ENCODE measurements at places on chromosomes 7 and 10. TPM values are rescaled to one million over a fixed set of nuclear protein-coding genes. Genes with fewer than 3 reads are reported as not detected.
A peak's percentile ranks its signal among the peaks of the same experiment; 100 is the strongest.

The HOXA1 gene
- 0.71 TPM for polyA plus RNA-seq

DNA sequence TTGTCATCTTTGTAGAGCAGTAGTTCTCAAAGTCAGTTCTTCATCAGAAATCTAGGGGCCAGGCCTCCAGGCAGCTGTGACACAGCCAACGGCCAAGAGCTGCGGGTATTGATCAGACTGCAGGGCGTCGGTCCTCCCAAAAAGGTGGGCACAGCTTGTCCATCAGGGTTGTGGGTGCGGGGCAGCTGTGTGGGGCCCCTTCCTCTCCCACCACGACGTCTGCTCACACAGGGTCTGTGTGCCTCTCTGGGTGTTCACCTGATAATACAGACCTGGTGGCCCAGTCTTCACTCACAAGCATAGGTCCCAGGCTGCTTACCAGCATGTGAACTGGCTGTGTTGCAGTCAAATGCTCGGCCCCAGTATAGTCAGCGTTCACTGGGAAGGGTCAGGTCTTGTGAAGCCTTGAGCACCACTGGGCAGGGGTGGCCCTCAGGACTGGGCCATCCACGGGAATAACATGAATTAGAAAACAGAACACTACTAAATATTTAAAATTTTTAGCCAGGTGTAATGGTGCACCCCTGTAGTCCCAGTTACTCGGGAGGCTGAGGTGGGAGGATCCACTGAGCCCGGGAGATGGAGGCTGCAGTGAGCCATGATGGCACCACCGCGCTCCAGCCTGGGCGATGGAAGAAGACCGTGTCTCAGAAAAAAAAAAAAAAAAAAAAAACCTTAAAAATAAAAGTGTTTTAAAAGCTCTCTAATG, 102.8 kb upstream of the DIP2C start:
- no peak for DNase-seq

The HPSE2 gene
- 0.14 TPM for polyA plus RNA-seq

GRCh38 chr7:100584683-100585510, 1.0 kb downstream of the LRCH4 start:
- no peak for DNase-seq

The NKX6-2 gene
- 0.16 TPM for polyA plus RNA-seq

DNA sequence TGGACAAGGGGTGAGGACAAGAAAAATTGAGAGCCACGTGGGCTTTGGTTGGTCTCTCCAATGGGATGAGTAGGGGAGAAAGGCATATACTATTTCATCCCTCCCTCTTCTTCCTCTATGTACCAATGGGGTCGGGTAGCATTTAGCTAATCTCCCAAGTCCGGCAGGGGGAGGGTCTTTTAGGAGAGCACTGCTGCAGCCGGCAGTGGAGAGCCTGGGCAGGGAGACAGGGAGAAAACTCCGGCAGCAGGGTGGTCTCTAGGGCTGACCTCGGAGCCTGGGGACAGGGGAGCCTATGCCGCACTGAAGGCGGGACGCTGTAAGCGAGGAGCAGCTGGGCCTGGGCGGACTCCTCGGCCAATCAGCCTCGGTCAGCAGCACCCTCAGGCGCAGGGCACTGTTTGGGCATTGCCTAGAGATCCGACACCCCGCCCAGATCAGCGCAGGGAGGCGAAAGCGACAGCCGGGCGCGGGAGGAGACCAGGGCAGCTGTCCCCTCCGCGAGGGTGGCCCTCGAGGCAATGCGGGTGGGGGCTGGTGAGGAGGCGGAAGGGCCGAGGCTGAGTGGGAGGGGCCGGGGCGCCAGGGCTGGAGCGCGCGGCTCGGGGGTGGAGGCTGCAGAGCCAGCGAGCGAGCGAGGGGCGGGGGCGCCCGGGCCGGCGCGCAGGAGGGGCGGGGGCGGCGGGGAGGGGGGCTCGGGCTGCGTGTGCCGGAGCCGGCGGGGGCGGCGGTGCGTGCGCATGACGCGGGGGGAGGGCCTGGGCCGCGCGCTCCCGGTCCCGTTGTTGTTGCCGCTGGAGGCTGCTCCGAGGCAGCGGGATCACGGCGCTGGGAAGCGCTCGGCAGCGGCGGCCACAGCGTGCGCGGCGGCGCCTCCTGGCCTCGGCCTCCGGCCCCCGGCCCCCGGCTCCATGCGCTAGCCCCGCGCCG, at the start of gene AGAP3:
TSS of gene AGAP3 (plus strand) at position 785 of the 930 bp plus-strand sequence. CDS start 267 bp downstream, outside the sequence.
- DNase-seq: no peak

- DNase-seq: peak; percentile 34
Measured at GRCh38 chr10:31320550-31321211, 1.7 kb downstream of the ZEB1 start.

DNA sequence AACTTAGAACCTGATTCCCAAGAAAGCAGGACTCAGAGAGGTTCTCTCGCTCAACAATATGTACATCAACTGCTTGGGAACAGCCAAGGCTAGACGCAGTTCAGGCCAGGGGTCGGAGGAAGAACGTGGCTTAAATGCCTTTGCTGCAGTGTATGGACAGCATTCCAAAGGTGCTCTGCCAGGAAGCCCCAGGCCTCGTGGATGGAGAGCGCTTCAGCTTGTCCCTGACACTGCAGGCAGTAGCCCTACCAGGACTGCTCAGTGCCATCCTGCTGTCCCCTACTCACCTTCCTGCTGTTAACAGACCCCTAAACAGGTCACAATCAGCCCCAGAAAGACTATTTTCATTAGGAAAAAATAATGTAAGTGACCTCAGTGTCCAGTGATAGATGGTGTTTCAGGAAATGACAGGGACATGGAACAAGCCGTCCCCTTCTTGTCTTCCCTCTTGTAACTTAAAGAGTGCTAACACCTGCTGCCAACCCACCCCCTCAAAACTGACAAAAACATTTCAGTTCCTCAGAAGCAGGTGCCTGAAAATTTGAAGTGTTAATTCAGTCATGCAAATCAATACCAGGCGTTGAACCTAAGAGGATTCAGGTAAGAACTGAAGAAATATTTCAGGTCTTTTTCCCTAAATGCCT, 16.5 kb downstream of the CREB3L2 start:
- DNase-seq: no peak

DNA sequence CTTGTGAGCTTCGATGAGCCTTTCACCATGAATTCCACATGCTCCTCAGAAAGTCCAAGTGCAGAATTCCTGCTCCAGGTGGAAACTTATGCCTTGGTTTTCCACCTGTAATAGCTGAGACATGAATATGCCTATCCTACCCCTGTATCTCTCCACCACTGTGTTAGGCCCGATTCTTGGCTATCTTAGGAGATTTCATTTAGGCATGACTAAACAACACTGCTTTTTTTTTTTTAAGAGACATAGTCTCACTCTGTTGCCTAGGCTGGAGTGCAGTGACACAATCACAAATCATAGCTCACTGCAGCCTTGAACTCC, 57.2 kb downstream of the NCAPG2 start:
- DNase-seq: no peak

The CPA5 gene
- polyA plus RNA-seq: 6.7 TPM

DNA sequence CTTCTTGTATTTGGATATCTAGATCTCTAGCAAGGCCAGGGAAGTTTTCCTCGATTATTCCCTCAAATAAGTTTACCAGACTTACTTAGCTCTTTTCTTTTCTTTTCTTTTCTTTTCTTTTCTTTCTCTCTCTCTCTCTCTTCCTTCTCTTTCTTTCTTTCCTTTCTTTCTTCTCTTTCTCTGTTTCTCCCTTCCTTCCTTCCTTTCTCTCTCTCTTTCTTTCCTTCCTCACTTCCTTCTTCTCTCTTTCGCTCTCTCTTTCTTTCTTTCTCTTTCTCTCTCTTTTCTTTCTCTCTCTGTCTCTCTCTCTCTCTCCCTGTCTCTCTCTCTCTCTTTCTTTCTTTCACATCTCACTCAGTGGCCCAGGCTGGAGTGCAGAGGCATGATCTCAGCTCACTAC, 37.0 kb downstream of the UPP1 start:
- DNase-seq: no peak

The ELOVL3 gene
- 0.48 TPM for polyA plus RNA-seq

DNA sequence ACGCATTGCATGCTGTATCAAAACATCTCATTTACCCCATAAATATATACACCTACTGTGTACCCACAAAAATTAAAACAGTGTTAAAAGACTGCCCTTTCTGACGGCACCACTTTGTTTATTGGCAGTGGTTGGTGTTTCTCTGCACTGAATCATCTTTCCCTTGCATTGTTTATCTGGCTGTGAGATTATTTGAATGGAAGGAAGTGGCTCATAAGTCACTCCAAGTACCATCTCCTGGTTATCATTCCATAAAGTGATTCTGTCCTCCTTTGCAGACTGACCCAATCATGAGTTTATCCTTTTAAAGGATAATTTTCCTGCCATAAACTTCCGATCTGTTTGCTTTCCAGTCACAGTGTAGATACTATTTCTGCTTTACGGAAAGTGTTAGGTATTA, 183.8 kb downstream of the CAMK1D start:
- no peak for DNase-seq

The BBS9 gene
- 6.9 TPM for polyA plus RNA-seq

The HTR7 gene
- 0.09 TPM for polyA plus RNA-seq

The FAM20C gene
- polyA plus RNA-seq: 16.5 TPM

DNA sequence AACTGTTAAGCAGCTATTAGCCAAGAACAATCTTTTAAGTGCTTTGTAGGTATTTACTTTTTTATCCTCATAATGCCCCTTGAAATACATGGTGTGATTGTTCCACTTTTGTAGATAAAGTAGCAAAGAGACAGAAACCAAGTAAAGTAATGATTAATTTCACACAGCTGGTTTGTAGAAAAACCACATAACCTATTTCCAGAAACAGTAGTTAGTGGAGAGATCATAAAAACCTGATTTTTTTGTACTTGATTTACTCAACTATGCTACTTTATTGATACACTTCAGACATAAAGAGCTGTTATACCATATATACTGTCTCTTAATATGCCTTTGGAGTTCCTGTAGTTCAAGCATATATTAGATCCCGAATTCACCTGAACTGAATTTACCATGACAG, 118.4 kb downstream of the SEMA3A start:
- no peak for DNase-seq

DNA sequence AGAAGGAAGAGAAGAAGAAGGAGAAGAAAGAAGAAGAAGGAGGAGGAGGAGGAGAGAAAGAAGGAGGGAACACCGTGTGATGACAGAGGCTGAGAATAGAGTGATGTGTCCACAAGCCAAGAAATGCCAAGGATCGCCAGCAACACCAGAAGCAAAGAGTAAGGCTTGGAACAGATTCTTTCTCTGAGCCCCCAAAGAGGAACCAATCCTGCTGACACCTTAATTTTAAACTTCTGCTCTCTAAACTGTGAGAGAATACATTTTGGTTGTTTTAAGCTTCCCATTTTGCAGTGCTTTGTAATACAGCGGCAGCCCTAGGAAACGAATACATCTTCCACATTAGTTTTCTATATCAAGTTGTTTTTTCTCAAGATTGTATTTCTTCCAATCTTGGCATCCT, 13.9 kb upstream of the WNT8B start:
- no peak for DNase-seq

DNA sequence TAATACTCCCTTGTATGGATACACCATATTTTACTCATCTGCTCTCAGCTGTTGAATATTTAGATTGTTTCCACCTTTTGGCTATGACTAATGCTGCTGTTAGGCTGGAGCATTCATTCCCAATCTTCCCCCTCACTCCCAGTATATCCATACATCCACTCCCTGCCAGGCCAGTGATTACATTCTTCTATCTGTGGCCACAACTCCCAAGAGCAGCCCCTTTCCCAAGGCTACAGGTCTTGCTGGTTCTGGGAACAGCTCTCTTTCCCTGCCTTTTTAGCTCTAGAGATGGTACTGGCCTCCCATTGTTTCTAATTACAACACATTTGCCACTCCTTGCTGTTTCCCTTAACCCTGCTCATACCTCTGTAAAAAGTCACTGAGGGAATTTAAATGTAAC, 28.2 kb downstream of the SFR1 start:
- no peak for DNase-seq

The TAS2R40 gene
- not detected for polyA plus RNA-seq

- DNase-seq: no peak
Measured at GRCh38 chr7:73980206-73980605, 47.8 kb upstream of the ELN start.

The CNPY1 gene
- polyA plus RNA-seq: 0.05 TPM

GRCh38 chr7:51102828-51103227, 213.8 kb downstream of the COBL start:
- DNase-seq: no peak

DNA sequence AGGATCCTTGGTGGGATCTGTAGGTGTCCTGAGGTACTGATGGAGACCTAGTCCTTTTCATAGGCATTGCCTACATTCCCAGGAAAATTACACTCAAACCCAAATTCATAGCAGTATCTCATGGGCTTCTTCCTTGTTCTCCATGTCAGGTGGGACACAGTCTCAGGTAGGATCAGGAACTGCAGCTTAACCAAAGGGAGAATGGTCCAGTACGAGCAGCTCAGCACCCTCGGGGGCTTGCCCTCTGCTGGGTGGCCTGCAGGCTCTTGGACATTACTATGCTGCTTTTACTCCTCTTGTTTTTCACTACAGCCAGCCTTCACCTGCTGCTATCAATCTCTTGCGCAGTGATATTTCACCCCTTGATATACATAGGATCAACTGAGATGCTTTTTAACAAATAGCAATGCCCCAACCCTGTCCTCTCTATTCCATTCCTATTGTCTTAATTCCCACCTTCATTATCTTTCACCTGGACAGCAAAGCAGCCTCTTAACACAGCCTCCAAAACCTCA, 28.6 kb downstream of the PLA2G12B start:
- DNase-seq: no peak

The SLC26A3 gene
- 0.11 TPM for polyA plus RNA-seq

GRCh38 chr10:4069491-4069890, 284.5 kb upstream of the KLF6 start:
- DNase-seq: no peak

The FBXL13 gene
- polyA plus RNA-seq: 1.0 TPM

Data from thymus (tissue), 14 donors.